NCI-H1694 (cell line): ENCODE measurements at places on chromosomes 7 and 10.

DNA sequence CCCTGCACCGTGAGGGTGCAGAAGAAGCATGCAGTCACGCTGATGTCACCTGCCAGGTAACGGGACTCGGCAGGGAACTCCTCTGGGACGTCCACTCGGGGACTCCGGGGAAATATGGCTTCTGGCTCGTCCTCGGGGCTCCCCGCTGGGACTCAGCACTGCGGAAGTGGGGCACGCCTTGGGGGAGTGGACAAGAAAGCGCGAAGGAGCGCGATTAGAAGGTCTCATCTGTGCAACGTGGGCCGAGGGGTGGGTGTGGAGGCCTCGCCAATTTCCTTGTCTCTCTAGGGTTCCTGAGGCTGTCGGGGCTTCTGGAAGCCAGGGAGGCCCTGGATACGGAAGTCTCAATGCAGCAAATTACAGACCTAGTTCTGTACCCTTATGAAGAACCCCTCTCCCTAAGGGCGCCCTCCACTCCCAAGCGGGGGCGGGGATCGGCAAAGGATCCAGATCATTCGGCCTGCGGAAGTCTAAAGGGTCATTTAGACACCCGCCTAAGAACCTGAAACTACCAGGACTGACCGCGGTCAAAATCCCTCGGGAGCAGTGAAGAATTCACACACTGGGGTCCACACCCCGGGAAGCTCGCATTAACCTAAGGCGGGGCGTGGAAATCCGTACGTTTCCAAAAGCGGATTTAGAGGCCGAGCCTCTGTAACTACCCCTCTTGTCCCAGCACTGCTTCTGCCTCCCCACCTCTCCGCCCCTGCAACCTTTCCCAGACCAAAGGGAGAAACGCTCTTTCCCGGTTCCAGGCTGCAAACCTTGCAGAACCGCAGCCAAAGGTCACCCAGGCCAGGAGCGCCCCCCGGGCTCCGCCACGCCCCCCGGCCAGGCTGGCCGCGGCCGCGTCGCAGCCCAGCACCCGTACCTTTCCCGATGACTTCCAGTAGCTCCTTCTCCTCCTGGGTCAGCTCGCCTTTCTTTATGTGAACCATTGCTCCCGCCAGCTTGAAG is 640 bp downstream of the ANKMY2 start:
- DNase-seq, result no peak

DNA sequence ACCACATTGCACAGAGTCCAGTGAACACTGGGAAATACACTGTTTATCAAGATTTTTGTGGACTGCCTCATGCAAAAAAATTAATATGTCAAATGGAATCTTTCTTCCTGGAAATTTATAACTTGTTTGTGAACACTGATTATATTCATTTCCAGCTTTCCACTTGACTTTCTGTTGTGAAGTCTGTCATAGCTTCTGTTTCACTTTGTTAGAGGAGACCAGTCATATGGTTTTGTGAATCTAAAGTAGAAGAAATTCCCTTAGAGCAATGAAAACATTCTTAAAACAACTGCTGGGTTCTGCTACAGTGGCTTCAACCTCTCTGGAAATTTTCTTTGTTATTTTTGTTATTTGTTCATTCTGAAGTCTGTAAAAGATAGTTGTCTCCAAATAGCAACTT is 349.5 kb upstream of the NFE2L3 start:
- no peak for DNase-seq

- no peak for DNase-seq
Measured at GRCh38 chr7:148031811-148032210, 558.8 kb upstream of the C7orf33 start.

DNA sequence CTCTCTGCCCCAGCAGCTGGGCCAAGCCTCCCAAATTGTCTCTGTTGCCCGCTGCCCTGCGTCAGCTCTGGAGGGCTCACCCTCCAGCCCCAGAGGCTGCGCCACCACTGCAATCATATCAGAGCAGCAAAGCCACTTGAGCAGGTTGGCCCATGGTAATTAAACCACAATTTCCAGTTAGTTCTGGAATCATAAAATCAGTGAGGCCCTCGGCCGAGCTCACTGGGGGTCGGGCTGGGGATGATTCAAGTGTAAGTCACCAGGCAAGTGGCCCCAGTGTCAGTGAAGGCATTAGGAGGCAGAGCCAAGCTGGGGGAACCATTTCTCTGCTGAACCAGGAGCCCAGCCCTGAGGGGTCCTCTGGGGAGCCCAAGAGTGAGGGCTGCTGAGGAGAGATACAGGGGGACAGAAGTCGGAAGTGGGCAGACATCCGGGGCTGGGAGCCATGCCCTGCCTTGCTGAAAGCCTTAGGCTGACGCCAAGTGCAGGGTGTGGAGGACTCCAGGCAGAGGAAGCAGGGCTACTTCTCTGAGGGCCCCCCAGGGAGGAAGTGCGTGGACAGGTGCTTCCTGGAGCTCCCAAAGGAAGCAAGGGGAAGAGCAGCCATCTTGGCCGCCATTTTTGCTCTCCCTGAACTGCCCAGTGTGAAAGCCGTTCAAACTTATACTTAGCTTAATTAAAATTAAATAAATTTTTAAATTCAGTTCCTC is 29.5 kb upstream of the SLC29A3 start:
- no peak for DNase-seq

- no peak for DNase-seq
Measured at GRCh38 chr10:26300001-26300400, 83.4 kb downstream of the GAD2 start.

- no peak for DNase-seq
Measured at GRCh38 chr10:7258948-7259523, 151.8 kb downstream of the SFMBT2 start.

- no peak for DNase-seq
Measured at GRCh38 chr7:30147223-30147622, 12.4 kb downstream of the MTURN start.
